ENCODE measurements at places on chromosomes 1 and 21.

DNA sequence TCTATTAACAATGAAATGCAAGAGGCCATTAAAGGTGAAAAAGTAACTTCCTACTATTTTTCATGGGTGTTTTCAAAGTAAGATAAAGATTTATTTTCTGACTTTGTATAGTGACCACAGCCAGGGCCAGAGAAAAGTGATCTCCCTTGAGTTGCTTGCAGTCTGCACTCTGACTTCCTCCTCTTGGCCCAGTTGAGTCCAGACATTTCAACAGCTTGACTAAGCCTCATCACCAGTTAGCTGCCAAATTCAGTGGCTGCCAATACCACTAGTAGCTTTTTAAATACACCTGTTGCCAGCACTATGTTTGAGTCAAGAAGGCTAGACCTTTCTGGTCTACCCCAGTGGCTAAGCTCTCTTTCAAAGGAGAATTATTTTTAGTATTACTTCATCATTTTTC lies 3.7 kb upstream of the NEK7 start:
- DNase-seq = no peak

DNA sequence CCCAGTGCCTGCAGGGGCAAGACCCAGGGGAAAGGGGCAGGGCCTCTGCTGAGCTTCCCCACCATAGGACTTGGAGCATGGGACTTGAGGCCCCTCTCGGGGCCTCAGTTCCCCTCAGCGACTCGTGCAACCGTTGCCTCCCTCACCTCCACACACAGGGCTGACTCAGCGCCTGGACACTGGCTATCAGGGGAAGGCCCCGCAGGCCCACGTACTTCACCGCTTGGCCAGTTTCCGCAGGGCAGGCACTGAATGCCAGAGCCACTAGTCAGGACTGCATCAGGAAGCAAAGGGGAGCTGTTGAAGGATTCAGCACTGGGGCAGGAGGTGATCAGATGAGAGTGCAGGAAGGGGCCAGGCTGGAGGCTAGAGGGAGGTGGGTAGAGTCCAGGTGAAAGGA lies 15.5 kb upstream of the FAM131C start:
- DNase-seq = no peak

DNA sequence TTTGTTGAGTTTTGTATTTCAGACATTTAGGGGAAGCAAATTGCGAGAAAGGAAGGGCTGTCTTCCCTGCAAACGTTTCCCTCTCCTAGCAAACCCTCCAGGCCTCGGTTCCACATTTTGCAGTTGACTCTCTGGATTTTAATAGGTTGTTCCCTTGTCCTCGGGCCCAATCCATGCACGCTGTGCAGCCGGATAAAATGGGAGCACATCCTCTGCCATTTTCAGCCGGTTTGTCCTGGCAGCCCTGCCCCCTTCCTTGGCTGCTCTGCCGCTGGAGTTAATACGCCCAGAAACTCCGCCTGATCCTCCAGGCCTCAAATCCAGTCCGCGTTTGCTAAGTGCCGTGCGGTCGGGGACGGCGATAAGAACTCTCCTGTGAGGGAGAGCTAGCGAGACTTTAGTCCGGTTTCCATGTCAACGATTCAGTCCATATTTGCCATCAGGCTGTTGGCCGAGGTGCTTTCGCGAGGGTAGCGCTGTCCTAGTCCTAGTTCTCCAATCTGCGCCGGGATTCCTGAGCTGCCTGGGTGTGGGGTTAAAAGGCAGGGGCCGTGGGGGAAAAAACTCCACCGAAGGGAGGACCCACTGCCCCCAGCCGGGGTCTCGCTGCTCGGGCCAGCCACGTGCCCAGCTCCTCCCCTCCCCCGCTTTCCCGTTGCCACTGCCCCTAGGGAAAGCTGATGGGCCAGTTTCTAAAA lies 2.9 kb upstream of the ARID1A start:
- DNase-seq = peak; percentile 90

DNA sequence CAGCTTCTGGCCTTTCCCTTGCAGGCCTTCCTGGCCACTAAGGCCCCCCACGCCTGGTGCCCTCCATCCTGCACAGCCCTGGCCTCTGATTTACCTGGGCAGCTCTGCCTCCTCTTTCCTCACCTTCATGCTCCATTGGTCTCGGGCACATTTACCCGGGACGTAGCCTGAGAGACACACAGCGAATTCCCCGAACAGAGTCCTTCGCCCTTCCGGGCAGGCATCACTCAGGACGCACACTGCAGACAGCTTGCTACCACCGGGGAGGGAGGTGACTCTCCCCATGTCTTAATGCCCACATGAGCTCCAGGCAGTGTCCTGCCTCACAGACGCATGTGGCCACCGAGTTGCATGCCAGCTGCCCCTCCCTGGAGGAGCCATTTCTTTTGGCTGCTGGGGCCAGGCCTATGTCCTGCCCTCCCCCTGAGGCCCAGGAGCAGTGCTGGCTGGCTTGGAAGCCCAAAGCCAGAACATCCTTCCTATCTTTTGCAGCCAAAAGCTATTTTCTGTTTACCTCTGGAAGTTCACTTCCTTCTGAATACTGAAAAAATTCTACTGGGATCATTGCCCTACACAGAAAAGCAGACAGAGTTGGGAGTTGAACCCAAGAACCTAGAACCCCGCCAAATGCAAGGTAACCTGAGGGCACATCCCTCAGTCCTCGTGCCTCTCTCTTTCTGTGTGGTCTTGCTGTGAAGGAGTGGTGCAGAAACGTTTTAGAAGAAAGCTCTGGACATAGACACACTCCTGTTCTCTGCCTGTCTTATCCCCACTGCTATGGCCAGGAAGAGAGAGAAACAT lies 209.5 kb downstream of the TOMM20 start:
- DNase-seq = no peak

GRCh38 chr1:221697923-221698425 lies 43.9 kb downstream of the DUSP10 start:
- DNase-seq = no peak

- DNase-seq = no peak
These were observed 47.7 kb upstream of the PPM1J start for GRCh38 chr1:112762541-112763500.

DNA sequence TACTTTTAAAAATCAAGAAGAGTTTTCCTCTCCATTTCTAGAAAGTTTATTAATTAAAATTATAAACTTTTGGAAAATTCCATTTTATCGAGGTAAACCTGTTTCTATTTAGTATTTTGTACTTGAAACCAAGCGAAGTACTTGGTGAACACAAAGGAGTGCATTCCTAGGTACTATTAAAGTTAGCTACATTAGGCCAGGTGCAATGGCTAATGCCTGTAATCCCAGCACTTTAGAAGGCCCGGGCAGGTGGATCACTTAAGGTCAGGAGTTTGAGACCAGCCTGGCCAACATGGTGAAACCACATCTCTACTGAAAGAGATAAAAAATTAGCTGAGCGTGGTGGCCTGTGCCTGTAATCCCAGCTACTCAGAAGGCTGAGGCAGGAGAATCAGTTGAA lies 292.2 kb downstream of the NTNG1 start:
- DNase-seq = no peak

DNA sequence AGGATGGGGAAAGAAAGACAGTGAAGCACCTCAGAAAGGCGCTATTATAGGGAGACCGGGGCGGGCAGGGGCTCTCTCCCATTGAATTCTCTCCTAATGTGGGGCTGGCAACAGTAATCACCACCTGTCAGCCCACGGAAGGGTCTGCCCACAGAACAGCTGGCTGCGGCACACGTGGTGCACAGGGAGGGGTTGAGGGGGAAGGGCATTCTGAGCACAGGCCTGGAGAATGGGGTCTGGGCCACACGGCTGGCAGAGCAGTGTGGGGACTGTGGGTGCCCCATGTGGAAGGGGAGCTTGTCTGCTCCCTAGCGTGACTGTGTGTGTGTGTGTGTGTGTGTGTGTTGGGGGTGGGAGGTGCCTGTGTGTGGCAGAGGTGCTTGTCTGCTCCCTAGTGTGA lies 4.1 kb downstream of the OLFML3 start:
- no peak for DNase-seq

GRCh38 chr1:107748531-107748930 lies 216.4 kb downstream of the VAV3 start:
- DNase-seq = no peak

DNA sequence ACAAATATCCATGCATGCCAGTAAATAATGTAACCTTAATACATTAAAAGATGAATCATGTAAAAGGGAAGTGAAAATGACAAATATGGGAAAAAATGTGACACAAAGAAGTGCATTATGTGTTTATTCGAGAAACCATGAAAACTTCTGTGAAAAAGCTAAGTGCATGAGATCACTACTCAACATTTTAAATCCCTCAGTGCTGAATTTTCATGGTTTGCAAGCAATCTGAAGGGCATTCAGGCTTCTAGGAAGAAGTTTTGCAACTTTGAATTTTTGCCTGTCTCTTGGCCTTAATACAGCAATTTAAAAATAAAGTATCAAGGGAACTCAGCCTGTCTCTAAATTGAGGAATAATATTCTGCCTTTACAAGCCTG lies 78.2 kb downstream of the MAP3K7CL start:
- no peak for DNase-seq

DNA sequence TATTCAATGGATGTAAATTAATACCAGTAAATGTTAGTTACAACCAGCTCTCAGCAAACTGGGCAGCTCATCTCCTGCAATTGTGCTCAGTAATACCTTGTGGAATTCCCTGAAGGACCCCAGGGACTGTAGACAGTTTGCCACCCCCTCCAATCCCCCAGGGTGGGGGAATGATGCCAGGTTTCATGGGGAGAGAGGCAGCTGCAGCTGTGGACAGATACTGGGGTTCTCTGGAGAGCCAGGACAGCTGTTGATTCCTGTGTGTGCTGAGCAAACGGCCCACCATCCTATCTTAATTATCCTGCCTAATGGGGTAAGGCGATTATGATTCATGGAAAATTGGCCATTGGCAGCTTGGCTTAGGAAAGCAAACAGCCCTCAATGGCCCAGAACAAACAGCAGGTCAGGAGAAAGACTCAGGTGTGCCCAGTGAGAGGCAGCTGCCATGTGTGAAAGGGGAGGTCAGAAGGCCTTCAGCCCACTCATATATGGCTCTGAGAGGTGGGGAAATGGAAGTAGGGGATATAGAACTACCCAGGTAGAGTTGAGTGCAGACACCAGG lies 148.9 kb upstream of the CTTNBP2NL start:
- DNase-seq = no peak

DNA sequence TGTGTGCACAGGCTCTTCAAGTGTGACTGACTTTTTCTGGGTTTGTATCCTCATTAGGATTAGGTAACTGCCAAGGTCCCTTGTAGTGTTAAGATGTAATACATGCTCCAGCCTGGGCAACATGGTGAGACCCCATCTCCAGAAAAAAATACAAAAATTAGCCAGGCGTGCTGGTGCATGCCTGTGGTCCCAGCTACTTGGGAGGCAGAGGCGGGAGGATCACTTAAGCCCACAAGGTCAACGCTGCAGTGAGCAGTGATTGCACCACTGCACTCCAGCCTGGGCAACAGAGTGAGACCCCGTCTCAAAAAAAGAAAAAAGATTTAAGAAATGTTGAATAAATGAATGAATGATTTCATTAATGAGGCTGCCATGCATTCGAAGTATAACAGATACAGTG lies 15.1 kb downstream of the ZBTB17 start:
- DNase-seq = no peak

GRCh38 chr1:99149952-99150351 lies 114.3 kb upstream of the PLPPR4 start:
- DNase-seq = no peak

GRCh38 chr1:231240531-231240882 lies 505 bp upstream of the GNPAT start:
- no peak for DNase-seq

DNA sequence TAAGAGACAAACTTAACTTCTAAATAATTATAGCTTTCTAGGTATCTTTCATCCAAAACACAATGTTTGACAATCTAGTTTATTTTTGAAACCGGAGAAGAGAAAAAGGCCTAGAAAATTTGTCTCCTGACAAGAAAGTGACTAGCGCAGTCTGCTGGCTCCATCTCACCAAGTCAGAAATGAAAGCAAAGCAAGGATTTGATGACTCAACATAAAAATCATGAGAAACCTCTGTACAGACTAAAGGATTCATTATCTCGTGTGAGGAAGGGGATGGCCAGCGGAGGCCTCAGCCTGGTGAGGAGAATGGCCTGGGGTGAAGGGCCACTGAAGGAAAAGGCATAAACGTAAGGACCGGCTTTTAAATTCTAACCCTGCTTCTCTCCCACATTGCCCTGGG lies 20.0 kb upstream of the TSNAX start:
- no peak for DNase-seq

- no peak for DNase-seq
These were observed 1087.2 kb upstream of the B3GALT2 start for GRCh38 chr1:194273660-194274059.

- no peak for DNase-seq
These were observed 13.8 kb downstream of the PIP5K1A start for GRCh38 chr1:151211972-151212705.

- DNase-seq = peak; percentile 11
These were observed 37.5 kb downstream of the TRPM2 start for GRCh38 chr21:44390886-44391285.

GRCh38 chr1:233614743-233615521 lies 1.0 kb downstream of the KCNK1 start:
- peak; percentile 50 for DNase-seq

GRCh38 chr1:15758343-15758931 lies at the start of gene FBLIM1:
Gene FBLIM1 (plus strand): TSS chr1:15758795. CDS start chr1:15764984, 6,189 bp downstream.
- peak; percentile 38 for DNase-seq

Data from GM13977 (cell line).